NCI-H510A treated with DMSO at 0.1 percent for 48 hours (cell line): ENCODE measurements at places on chromosomes 16 and 17.
A peak's percentile ranks its signal among the peaks of the same experiment; 100 is the strongest.

- peak; percentile 28 for DNase-seq
Measured at GRCh38 chr17:37361543-37361942, 14.2 kb upstream of the C17orf78 start.

- no peak for DNase-seq
Measured at GRCh38 chr17:64223283-64223682, 39.8 kb downstream of the TEX2 start.

GRCh38 chr17:78013683-78014467 is 55.4 kb downstream of the TNRC6C start:
- peak; percentile 81 for DNase-seq

GRCh38 chr16:81006211-81006812 is 373 bp downstream of the CMC2 start:
- peak; percentile 7 for DNase-seq

GRCh38 chr16:3101018-3101840 is 2.1 kb upstream of the ZSCAN10 start:
- no peak for DNase-seq

- DNase-seq, result no peak
Measured at GRCh38 chr16:21326459-21326858, 48.4 kb upstream of the CRYM start.

DNA sequence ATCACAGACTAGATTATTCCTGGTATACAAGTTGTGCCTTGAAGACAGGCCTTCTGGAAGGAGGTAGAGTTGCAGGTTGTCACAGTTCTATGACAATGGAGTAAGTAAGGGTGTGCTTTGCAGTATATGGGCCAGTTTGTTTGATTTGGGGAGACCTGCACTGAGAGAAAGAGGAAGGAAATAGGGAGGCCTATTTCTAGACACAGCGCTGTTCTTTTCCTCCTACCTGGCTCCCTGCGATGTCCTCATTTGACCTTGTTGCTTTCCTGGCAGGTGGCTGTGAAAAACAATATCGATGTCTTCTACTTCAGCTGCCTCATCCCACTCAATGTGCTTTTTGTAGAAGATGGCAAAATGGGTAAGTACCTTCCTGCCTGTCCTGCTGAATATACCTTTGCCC is 22.5 kb upstream of the RASL10B start:
- DNase-seq, result no peak

DNA sequence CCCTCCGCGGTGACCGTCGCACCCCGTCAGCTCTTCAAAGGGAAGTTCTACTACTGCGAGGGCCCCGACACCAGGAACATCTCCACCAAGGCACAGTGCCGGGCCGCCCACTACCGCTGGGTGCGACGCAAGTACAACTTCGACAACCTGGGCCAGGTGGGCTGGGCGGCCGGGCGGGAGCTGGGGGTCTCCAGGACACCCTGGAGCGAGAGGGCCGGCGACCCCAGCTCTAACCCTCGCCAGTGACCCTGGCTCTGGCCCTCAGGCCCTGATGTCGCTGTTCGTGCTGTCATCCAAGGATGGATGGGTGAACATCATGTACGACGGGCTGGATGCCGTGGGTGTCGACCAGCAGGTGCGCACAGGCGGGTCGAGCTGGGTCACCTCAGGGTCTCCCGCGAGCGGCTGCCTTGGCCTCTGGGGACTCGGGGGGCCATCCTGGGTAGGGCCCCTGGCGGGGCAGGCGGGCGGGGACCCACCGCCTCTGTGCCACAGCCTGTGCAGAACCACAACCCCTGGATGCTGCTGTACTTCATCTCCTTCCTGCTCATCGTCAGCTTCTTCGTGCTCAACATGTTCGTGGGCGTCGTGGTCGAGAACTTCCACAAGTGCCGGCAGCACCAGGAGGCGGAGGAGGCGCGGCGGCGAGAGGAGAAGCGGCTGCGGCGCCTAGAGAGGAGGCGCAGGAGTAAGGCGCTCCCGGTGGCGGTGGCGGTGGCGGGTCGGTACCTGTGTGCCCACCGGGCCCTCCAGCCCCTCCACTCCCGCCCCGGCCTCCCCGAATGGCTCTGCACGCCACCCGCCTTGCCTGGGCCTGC is 13.4 kb downstream of the TPSG1 start:
- no peak for DNase-seq

- DNase-seq, result no peak
Measured at GRCh38 chr16:30903002-30903401, 6.6 kb downstream of the CTF1 start.

DNA sequence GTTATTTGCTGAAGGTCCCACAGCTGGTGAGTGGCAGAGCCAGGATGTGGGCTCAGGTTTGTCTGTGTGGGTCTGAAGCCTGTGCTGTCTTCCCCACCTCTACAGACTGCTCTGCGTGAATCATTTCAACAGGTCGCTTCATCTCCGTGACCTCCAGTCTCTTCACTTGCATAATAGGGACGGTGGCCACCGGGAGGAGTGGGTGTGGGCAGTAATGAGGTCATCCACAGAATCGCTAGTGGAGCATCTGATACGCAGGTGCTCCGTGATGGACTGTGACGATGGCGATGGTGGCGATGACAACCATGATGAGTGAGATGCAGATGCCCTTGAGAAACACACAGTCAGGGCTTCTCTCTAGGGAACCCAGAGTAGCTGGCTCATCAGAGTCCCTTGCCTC is 120.2 kb downstream of the RAP1GAP2 start:
- DNase-seq, result no peak

- DNase-seq, result no peak
Measured at GRCh38 chr17:53264730-53265129, 558.0 kb upstream of the KIF2B start.

- DNase-seq, result no peak
Measured at GRCh38 chr17:79272666-79273219, 198.1 kb downstream of the ENGASE start.

DNA sequence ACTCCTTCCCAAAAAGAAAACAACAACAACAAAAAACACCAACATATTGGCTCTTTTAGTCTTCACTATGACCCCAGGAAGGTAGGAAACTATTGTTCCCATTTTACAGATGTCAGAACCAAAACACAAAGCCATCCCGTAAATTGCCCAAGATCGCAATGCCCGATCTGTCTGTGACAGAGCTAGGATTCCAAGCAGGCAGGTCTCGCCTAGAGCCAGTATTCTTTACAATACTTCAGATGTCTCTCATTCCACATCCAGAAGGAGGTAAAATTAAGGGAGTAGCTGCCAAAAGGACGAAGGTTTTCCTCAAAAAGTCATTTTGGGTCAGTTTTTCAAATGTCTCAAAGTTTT is 21.7 kb downstream of the GRB2 start:
- DNase-seq, result no peak

- DNase-seq, result no peak
Measured at GRCh38 chr16:16124438-16124837, 98.9 kb downstream of the ABCC6 start.

GRCh38 chr17:5526821-5527598 is 40.6 kb downstream of the MIS12 start:
- peak; percentile 4 for DNase-seq

DNA sequence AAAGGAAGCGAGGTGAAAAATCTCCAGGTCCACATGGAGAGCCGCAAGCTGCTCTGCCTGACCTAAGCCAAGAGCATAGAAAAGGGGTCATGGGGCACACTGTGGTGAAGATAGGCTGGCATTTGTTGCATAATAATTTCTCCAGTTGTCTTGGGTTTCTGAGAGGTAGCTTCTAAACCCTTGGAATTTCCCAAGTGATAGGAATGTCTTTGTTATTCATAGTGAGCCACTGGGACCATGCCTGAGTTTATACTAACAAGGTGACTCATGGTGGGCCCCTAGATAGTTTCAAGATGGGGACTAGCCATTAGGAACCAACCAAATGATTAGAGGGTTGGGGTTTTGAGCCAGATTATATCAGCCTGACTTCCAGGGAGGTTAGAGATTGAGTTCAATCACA is 25.6 kb downstream of the SOST start:
- DNase-seq, result no peak

DNA sequence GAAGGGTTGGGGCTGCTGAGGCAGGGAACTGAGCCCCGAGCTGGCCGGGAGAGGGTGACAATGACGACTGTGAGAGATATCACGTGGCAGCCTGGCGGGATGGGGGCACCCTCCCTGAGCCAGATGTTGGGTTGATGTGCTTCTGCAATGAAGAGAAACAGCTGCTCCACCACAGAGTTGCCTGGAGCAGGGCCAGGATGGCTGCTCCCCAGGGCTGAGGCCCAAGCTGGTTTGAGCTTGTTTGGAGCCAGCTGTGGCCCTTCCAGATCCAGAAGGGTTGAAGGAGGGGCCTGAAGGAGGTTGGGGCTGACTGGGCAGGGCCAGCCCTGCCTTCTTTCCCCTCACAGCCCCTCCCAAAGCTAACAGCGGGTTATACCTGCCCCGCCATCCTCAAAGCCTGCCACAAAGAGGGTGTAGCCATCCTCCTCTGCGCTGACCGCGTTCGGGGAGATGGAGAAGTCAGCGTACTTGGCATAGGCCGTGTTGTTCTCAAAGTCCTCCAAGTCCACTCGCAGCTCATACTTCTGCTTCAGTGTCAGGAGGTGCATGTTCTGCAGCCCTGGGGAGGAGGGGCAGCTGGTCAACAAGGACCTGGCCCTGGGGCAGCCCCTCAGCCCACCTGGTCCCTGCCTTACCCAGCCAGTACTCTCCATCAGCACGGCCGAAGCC is 2.1 kb downstream of the MFAP4 start:
- DNase-seq, result peak; percentile 26

GRCh38 chr17:30426292-30426691 is 47.6 kb downstream of the CPD start:
- DNase-seq, result no peak

DNA sequence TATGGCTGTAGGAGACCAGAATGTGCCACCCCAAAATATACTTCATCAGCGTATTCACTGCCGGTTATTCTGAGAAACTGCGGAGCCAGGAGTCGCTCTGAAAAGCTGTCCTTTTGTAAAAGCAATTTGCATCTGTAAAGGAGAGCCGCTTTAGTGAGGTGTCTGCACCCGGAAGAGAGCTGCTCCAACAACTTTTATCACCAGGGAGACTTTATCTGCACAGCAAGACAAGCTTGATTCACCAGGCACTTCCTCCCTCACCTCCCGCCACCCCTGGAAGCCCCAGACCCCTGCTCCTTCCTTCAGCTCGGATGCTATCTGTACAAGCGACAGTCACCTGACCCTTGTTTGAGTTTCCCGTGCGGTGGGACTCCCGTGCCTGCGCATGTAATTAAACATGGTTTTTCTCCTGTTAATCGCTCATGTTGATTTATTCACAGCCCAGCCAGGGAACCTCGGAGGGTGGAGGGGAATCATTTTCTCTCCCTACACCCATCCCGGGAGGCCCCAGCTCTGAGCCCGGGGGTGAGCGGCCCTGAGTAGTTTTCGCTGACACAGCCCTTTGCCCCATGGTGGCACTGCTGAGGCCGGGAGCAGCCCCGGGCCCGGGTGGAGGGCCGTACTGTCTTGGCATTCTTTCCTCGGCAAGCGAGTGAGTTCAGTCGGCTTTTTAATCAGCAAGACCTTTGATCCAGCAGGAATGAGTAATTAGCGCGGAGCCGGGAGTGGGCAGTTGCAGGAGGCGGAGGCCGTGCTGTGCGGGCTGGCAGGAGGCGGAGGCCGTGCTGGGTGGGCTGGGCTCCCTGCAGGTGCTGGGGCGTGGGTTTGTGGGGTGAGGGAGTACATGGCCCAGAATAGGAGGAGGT is 222.7 kb upstream of the CIBAR2 start:
- DNase-seq, result peak; percentile 56

- no peak for DNase-seq
Measured at GRCh38 chr17:59027750-59028149, 78.9 kb downstream of the TRIM37 start.

DNA sequence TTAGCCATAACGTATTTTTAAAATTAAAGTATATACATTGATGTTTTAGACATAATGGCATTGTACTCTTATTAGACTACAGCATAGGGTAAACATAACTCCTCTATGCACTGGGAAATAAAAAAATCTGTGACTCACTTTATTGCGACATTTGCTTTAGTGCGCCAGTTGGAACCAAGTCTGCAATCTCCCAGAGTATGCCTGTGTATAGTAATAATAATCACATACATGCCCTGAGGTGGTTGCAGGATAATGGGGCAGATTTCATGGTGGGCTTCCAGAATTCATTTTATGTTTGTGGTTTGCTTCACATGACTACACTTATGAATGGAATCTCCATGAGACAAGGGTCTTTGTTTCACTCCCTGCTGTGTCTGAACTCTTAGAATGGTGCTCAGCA is 66.9 kb upstream of the N4BP1 start:
- DNase-seq, result no peak

DNA sequence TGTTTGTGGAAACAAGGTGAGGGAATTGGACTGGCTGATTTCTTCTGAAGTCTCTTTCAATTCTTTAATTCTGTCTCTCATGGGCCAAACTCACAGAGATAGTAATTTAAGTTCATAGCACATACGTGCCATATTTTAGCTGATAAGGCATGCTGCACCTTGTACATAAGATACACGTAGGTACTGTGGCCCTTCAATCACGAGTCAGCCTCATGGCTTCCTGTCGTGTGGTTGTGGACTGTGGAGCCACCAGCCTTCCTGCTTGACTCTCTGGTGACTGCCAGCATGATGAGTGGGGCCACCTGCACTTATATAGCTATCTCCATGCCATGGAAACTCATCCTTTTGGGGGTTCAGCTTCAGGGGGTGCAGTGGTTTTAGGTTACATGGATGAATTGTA is 25.1 kb downstream of the KSR1 start:
- no peak for DNase-seq

DNA sequence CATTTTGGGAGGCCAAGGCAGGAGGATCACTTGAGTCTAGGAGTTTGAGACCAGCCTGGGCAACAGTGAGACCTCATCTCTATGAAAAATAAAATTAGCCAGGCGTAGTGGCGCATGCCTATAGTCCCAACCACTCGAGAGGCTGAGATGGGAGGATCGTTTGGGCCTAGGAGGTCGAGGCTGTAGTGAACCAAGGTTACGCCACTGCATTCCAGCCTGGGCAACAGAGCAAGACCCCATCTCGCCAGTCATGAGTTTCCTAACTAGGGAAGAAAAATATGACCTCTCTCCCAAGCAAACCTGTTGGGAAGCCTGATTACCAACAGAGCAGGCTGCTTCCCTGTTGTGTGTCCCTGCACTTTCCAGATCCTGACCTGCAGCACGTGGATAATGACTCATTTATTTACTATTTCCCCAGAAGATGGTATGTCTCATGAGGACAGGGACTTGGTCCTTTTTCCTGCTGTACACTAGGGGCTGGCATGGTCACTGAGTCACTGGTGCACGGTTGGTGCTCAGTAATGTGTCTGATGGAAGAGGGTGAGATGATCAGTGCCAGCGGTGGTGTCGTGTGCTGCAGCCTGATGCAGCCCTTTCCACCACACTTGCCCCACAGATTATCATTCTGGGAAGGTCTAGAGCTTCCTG is 30.8 kb downstream of the NMT1 start:
- DNase-seq, result no peak

DNA sequence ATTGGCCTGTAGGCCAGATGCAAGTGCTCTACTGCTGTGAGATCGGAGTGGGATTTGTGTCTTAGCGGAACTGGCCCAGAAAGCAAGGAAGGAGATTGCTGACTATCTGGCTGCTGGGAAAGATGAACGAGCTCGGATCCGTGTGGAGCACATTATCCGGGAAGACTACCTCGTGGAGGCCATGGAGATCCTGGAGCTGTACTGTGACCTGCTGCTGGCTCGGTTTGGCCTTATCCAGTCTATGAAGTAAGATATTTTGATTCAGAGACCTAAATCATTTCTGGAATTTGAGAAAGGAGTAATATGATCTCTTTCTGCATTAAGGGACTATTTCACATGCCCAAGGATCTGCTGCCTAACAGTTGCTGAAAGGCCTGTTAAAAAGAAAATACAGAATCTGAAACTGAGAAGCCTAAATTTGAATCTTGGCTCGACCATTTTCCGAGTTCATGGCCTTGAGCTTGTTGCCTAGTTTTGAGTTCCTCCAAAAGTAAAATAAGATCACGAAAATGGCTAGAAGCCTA is 21.1 kb downstream of the IST1 start:
- DNase-seq, result no peak

GRCh38 chr16:30546115-30546514 is 11.5 kb upstream of the ZNF747 start:
- no peak for DNase-seq
